Stimulated activated CD4-positive, alpha-beta T cell treated with anti-CD3 and anti-CD28 coated beads, TNF-alpha, amount 100 ng/mL, for 4 hours (primary cell): ENCODE measurements at places on chromosomes 7 and 10.

- no peak for DNase-seq
Measured at GRCh38 chr7:48067475-48067874, 21.6 kb upstream of the UPP1 start.

GRCh38 chr7:135508883-135509588 is 866 bp downstream of the CNOT4 start:
- no peak for DNase-seq

DNA sequence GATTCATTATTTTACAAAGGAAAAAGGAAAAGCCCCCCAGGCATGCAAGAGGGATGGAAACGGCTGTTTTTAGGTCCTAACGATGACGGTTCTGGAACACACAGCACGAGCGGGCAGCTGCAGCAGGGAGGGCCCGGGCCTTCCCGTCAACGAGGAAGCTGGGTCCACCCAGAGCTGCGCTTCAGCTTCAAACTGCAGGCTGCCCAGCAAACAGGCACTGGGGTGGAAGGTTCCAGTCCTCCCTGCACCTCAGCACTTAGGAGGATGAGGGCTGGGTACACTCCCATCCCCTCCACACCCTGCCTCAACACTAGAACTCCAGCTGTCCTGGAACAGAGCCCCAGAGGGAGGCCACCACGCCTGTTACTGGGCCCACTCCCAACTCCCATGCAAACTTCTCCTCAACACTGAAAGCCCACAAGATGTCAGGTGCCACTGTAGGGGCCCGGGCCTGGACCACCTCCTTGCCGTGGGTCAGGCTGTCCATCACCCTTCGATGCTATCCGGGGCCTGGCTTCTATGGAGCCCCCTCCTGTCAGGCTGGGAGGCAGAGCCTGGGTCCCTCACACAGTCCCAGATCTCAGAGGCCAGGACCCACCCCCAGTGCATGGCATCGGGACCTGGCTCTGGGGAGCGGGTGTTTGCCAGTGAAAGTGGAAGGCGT is 33.0 kb downstream of the PAPOLB start:
- DNase-seq = no peak

DNA sequence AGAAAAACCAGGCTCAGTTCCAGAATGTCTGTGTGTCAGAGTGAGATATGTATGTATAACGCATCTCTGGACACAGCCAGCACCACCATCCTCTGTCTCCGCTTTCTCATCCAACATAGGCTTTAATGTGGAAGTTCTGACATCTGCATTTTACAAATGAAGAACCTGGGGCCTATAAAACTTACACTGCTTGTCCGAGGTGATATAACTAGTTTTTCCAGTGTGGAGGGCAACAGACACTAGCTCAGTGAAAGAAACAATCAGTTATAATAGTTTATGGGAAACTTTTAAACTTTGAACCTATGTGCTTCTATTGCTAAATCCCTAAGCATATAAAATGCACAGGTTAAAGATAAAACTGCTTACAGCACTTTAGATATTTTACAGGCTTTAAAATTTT is 208.7 kb downstream of the CRPPA start:
- DNase-seq = no peak

DNA sequence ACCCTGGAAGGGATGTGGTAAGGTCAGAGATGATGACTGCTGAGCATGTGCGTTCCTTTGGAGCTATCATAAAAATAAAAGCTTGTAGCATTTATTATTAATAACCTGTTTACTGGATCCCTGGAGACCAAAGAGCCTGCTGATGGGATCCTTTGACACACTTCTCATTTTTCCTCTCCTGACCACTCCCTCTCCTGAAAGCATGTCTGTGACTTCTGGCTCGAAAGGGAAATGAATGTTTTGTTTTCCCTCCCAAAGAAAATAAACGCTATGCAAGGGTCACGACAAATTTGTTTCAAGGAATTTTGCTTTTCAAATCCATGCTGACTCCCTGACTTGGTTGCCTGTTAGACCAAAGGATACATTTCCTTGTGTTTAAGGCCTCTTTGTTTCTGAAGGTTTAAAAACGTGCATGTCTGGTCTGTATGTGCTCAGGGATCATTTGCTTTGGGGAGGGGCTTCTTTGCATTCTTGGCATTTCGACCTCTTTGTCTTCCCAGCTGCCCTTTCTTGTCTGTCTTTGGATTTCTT is 185.1 kb upstream of the AGK start:
- DNase-seq = no peak

DNA sequence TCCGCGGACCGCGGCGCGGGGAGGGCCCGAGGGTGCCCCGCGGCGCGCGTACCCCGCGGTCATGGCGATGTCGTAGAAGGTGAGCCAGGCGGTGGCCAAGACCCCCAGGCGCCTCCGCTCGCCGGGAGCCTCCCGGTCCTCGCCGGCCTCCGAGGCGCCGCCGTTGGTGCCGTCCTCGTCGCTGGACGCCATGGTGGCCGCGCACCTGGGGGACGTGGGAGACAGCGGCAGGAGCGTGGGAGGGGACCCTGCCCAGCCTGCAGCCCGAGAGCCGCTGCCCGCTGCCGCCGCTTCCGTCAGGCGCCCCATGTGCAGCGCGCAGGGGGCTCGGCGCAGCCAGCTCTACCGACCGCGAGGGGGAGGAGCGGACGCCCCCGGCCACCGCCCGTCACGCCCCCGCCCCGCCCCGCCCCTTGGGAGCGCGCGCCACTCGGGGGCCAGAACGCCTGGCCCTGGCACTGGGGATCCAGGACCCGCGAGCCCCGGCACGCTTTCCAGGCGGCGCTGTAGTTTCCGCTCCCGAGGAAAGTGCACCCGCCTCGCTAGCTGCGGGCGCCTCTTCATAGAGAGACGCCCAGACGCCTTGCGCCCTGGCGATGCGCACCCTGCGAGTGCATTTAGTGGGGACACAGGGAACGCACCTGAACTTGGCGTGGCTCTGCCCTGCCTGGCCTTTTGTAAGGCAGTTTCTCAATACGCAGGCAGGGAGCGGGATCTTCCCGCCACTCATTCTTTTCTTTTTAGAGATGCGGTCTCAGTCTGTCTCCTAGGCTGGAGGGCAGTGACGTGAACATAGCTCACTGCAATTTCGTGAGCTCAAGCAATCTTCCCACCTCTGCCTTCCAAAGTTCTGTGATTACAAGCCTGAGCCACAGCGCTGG is at the start of gene HACD1:
TSS of gene HACD1 (minus strand) at position 344 of the 881 bp plus-strand sequence. CDS start at position 309, 35 bp downstream.
- DNase-seq = peak; percentile 41

- no peak for DNase-seq
Measured at GRCh38 chr7:40162516-40162915, 27.7 kb downstream of the SUGCT start.

DNA sequence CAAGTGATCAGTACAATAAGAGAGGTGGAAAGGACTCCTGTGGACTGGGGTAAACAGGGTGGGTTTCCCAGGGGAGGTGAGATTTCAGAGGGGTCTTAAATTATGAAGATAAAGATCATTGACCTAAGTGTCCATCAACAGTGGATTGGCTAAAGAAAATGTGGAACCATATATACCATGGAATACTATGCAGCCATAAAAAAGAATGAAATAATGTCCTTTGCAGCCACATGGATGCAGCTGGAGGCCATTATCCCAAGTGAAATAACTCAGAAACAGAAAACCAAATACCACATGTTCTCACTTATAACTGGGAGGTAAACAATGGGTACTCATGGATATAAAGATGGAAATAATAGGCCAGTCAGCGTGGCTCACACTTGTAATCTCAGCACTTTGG is 28.9 kb upstream of the CUX1 start:
- no peak for DNase-seq

DNA sequence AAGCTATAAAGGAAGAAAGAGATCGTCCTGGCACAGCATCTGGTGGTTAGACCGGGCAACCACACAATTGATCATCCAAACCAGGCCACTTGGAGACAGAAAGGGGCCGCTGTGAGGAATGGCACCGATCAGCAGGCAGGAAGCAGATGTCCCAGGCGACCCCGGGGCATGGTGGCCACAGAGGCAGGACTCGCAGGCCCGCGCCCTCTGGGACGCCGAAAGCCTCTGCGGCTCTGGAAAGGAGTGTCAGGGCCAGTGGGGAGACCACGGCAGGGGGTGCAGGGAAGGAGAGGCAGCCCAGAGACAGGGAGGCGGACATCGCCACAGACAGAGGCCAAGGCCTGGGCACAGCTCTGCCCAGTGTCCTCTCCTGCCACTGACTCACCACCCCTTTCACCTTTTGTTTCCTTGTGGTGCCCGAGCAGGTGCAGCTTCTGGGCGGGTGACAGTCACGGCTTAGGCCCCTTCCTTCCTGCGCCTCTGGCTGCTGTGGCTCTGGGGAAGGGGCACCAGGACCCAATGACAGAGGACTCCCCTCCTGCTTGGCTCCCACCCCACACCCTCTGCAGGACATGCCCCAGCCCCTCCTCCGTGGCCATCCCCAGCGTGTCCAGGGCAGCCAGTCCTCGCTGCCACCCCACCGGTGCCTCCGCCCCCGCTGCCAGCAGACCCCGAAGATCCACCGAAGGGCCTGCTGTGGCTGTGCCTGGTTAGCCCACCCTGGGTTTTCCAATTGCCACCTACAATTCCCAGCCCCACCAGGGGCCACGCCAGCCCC is 10.9 kb downstream of the STK32C start:
- DNase-seq = no peak
